Fibroblast of skin of right quadriceps (primary cell): ENCODE measurements at places on chromosomes 12 and 14.
A peak's percentile ranks its signal among the peaks of the same experiment; 100 is the strongest.

DNA sequence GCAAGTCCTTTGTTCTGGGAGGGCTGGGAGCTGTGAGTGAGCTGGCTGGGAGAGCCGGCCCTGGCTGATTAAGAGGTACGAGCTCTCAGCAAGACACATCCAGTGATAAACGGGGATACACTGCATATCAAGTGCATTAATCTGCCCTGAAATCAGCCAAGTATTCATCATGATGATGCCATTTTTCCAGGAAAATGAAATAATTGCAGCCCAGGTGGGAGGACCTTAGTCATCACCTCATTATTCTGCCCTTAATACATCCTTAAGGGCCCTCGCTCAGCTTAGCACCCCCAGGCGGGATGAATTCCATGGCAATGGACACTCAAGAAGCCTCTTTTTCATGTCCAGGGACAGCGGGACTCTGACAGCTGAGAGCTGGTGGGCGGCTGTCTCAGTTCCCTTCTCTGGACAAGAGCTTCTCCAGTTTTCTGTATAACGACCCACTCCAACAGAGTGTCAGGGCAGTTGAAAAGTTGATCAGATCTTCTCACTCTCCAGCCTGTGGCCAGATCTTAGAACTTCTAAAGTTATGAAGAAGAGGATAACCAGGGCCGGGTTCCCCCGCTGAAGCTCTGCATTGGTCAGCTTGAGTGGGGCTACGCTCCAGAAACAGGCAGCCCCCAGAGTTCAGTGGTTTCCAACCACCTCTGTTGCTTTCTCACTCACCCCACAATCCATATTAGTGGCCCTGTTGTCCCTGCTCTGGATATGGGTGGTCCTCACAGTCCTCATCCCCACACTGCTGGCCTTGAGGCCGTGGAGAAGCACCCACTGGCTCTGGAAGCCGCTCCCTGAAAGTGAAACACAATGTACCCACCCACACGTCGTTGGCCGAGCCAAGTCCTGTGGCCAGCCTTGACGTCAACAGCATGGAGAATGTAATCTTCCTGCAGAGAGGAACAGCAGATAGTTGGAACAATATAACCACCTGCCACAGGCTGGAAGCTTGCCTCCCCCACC, 306.2 kb upstream of the DIO3 start:
- DNase-seq, result no peak

DNA sequence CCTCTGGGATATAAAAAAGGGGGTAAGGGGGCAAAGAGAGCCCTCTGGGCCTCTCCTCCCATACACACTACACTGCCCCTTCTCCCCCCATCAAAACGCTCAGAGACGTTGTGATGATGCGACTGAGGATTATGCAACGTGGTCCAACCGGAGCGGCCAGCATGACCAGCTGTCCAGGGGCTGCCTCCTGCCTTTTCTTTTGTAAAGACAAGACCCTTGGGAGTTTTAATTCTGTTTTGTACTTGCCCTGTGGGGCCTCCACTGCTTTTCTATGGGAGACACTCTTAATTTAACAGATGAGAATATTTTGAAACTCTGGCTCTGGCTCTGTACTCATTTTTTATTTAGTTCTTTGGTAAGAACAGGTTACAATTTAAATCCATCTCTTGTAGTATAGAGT, 7.2 kb downstream of the MBD6 start:
- DNase-seq, result no peak

DNA sequence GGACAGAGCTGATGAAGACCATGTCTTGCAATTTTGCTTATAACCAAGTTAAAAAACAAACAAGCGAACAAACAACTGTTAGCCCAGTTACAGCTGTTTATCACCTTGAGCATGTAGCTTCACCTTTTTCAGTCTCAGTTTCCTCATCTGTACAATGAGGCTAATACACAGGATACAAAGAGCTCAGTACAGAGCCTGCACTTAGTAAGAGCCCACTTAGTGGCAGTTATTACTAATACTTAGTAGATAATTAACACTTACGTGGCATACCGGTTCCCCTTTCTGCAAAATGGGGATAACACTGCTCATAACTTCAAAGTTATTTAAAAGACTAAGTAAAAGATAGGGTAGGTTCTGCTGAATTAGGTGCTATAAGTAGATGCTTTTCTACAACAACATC, 228.0 kb downstream of the MON2 start:
- DNase-seq, result no peak

DNA sequence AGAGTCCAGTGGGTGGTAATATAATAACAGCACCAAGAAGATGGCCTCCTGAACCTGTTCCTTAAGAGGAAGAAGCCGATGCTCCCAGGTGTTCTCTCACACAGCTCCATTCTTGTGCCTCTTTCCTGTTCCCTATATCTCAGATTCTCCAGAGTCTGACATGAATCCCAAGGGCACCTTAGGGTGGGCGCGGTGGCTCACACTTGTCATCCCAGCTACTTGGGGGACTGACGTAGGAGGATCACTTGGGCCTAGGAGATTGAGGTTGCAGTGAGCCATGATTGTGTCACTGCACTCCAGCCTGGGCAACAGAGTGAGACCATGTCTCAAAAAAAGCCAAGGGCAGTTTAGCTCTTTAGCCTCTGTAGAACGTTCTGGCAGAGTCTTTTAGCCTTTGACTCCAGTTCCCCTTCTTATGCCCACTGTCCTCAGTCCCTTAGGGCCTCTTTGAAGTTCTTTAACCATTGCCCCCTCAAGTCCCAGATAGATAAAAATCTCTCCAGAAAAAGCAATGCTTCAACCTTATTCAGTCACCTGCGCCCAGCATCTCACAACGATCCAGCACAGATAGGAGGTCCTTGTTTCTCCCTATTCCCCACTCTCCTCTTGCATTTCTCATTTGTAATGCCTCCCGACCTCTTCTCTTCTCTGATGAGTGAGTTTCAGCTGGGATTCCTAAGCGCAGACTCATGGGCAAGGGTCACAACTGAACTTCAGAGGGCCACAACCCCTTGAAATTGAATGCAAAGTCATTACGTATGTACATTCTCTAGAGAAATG, 4.7 kb downstream of the CCDC184 start:
- no peak for DNase-seq

- DNase-seq, result peak; percentile 85
Observed at GRCh38 chr12:90253674-90254181, 545.1 kb upstream of the ATP2B1 start.

- peak; percentile 7 for DNase-seq
Observed at GRCh38 chr14:59510001-59510400, 25.7 kb downstream of the JKAMP start.

DNA sequence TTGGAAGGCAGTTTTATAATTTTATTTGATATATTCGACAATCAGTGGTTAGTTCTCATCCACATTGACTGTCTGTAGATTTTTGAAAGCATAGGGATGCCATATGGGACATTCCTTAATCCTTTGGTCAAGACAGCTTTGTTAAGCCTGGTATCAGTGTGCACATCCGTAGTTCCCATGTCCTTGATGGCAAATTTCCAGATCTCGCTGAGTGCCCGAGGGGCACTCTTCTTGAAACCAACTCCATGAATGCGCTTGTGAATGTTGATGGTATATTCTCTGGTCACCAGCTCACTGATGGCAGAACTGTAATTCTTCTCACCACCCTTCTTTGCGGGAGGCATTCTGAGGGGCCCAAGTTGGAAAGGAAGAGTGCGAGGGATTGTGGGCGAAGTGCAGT, 6.1 kb upstream of the DENND5B start:
- no peak for DNase-seq

GRCh38 chr14:88518592-88519512, 36.0 kb downstream of the PTPN21 start:
- peak; percentile 74 for DNase-seq

DNA sequence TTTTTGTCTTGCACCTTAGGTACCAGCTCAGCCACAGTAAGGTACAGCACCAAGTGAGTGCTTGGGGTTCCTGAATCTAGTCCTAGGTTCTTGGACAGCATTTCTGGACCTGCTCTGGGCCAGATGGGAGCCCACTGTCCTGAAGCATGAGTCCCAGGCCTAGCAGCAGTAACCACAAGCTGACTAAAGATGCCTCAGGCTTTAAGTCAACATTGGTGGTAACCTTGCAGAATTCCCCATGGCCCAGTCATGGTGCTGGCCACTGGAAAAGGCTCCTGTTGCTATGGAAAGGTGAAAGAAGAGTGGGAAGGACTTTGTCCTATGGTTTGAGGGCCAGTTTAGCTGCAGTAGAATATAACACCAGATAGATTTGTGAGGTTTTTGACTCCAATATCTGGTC, 86.9 kb upstream of the CLEC14A start:
- peak; percentile 77 for DNase-seq

- DNase-seq, result no peak
Observed at GRCh38 chr14:93343266-93343665, 3.7 kb upstream of the COX8C start.

GRCh38 chr12:49705479-49706134, 1.6 kb downstream of the FMNL3 start:
- peak; percentile 76 for DNase-seq

GRCh38 chr12:64192644-64193444, 29.3 kb downstream of the KICS2 start:
- no peak for DNase-seq

DNA sequence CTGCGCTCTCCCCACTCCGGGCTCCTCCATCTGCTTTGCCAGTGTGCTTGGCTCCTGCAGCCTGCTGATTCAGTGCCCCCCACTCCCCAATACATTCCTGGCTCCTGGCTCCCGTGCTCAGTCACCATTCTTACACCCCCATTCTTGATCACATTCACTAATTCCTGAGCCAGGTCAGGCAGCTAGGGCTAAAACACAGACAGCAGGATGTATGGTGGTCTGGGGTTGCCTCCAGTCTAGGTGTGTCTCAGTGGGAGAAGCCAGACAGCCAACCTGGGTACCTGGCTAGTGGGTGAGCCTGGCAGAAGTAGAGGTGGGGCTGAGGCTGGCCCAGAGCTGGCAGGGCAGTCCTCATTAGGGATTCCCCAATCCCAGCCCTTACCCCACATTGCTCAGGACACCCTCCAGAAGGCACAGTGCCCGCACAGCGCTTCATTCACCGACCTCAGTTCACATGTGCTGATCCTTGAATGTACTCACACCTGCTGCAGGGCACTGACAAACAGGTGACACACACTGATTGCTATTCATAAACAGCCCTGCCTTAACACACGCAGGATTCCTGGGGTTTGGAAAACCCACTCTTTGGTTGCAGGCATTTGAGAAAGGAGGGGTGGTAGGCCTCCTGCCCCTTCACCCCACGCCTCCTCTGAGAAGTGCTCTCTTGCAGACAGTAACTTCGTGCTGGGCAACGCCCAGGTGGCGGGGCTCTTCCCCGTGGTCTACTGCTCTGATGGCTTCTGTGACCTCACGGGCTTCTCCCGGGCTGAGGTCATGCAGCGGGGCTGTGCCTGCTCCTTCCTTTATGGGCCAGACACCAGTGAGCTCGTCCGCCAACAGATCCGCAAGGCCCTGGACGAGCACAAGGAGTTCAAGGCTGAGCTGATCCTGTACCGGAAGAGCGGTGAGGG, 1.7 kb downstream of the KCNH3 start:
- DNase-seq, result no peak

DNA sequence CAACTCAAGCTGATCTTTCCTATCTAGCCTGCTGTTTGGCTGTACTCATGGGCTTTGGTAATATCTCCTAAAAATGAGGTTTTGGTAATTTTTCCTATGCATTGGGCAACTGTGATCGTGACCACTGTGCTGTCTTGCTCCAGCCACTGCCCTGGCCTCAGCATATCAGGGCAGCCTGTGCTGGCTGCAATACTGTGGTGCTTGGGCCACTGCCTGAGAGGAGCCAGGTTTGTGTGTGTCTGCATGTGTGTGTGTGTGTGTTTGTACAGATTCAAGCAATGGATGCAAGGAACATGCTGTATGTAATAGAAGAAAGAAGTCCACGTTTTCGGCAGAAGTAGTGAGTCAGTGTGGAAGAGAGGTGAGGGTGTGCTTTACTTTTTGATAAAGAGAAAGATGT, 13.0 kb downstream of the ERG28 start:
- no peak for DNase-seq

DNA sequence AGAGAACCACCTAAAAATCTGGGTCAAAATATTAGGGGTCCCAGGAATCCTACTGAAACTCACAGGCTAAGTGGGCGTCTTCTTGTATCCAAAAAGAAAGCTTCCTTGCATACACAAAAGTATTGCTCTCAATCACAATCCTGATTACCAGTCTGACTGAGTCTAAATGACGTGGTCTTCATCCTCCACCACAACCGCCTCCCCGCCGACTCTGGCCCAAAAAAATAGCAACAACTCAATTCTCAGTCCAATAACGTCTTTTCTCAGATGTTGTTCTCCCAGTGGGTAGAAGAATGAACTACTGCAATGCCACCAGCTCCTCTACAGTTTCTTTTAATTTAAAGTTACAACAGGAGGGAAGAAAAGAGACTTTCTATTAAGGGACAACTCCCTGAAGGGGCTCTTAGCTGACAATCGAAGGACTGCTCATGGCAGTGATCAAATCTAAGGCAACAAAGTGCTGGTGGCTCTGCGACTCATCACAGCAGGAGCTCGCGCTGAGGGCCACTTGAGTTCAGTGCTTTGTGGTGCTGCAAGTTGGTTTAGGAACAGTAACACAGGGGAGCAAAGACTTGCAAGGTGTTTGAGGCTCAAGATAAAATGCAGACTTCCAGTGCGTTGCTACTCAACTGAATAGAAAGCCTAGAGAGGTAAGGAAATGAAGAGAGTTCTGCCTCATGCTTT, 394.1 kb downstream of the BCAT1 start:
- no peak for DNase-seq

GRCh38 chr12:26172013-26172412, 23.4 kb upstream of the SSPN start:
- DNase-seq, result no peak
